ENCODE measurements at places on chromosomes 3 and 15.

DNA sequence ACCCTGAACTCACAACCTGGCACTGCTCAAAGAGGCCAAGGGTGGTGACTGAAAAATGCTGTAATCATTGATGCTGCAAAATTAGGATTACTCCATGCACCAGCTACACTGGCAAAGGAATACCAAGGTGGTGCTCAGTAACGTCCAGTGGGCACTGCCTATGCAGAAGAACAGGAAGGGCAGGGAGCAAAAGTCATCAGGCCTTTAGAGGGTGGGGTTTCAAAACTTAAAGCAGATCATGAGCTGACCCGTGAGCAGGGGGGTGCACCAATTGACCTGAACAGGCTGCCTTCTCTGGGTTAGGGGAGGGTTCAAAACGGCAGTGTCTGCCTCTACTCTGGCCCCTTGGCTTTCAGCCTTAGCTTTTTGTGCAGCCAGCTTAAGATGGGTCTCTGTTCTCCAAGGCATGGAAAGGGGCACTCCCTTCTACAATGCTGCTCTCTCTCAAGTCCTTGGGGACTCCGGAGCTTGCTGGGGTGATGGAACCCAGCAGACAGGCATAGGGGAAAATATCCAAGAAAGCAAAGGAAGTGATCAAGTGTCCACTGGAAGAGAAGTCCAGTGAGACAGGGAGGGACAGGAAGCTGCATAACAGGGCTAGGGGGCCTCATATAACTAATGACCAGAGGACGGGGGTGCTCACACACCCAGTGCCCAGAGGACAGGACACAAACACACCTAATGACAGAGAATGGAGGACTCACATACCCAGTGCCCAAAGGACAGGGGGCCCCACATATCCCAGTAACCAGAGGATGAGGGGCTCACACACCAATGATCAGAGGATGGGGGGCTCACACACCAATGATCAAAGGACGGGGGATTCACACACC lies 11.4 kb downstream of the RAB6B start:
- peak; percentile 44 for DNase-seq

DNA sequence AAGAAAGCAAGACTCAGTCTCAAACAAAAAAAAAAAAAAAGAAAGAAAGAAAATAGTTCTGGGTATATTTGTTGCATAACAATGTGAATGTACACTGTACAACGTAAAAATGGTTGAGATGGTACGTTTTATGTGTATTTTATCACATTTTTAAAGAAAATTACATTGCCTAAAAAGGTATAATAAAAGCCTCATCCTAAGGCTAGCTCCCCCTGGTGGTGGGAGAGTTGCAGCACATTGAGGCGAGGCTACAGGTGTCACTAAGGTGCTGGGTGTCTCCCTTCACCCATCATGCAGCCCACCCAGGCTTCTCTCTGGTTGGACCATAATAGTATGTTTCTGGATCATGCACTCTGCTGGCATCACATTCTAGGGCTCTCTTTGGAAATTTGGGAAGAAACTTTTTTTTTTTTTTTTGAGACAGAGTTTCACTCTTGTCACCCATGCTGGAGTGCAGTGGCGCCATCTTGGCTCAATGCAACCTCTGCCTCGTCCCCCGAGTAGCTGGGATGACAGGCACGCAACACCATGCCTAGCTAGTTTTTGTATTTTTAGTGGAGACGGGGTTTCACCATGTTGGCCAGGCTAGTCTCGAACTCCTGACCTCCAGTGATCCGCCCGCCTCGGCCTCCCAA lies 12.4 kb upstream of the RAB11A start:
- DNase-seq: peak; percentile 88

- DNase-seq: no peak
These were observed 29.6 kb upstream of the CSTA start for GRCh38 chr3:122295266-122296062.

DNA sequence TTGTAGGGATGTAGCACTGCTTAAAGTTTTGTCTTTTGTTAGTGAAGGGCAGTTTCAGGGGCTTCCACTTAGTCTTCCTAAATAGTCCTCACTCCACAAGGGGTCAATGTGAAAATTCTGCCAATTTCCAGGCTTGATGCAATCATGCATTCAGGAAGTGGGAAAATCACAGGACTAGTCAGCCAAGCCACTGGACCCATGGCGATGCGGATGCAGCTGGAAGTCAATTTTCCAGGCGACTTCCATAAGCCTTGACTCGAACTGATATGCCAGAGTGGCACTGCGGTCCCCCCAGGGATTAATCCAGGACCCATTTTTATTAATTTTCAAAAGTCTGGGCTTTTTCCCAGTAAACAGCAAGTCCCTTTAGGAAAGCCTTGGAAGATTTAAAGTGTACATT lies 26.1 kb downstream of the GBE1 start:
- DNase-seq: no peak

GRCh38 chr3:128187495-128187894 lies 34.2 kb downstream of the EEFSEC start:
- DNase-seq: no peak

- DNase-seq: no peak
These were observed 5.2 kb upstream of the EBLN2 start for GRCh38 chr3:73056014-73056844.
